ENCODE measurements at places on chromosomes 6 and 20.

- DNase-seq: no peak
Measured at GRCh38 chr20:3378138-3378537, 29.3 kb downstream of the DNAAF9 start.

DNA sequence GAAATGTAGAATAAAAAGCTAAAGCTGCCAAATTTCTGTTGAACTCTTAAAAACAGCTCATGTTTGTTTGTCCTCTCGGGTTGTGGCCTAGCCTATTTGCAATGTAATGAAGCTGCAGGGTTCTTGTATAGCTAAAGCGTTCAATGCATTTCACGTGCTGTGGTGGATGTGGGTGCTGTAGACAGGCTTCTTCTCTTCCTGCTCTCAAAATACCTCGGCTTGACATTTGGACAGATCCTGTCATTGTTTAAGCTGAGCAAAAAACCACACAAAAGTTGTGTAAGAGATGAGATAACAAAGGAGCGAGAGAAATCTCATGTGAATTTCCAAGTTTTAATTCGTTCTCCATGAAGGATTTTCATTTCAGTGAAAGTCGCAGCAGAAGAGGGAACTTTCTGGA lies 196.3 kb upstream of the UST start:
- DNase-seq: no peak

DNA sequence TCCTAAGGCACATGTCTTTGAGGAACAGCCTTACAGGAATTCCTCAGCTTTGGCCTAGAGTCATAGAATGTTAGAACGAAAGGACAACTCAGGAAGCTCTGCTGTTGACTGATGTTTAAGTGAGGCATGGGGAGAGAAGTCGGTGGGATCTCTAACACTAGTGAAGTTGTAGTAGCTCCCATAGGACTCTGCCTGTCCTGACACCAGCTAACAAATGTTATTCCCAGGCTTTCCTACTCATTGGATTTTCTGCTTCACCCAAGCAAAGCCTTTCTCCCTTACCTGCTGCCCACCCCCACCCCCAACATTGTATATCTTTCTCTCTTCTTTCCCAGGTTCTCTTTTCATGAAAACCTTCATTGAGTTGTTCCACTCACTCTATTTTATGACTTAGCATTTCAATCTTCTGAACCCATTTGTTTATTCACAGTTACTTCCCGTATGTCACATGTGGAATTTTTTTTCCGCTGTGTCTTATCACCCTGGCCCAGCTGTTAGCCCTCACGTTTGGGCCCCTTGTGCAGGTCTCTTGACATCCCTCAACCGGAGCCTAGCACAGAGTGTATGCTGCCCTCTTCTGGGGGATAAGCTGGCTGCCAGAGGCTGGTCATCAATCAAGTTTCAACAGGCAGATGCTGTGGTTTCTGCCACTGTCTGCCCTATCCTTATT lies 39.2 kb upstream of the RNF8 start:
- no peak for DNase-seq

- no peak for DNase-seq
Measured at GRCh38 chr6:113377362-113377942, 479.7 kb upstream of the MARCKS start.

DNA sequence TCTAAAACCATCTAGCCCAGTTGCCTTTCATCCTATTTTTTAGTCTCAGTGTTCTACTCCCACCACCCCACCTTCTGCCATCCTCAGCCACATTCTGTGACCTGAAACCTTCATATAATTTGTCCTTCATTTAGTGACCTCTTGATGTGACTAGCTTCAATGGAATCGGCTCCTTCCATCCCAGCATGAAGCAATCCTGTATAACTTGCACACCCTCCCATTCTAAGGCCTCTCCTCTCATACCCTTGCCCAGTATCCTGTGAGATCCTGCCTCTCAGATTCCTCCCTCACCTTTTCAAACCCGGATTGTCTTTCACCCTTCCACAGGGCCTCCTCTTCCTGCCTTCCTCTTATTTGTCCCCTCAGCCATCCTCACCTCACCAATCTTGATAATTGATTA lies 3.1 kb downstream of the ZNF76 start:
- DNase-seq: no peak

DNA sequence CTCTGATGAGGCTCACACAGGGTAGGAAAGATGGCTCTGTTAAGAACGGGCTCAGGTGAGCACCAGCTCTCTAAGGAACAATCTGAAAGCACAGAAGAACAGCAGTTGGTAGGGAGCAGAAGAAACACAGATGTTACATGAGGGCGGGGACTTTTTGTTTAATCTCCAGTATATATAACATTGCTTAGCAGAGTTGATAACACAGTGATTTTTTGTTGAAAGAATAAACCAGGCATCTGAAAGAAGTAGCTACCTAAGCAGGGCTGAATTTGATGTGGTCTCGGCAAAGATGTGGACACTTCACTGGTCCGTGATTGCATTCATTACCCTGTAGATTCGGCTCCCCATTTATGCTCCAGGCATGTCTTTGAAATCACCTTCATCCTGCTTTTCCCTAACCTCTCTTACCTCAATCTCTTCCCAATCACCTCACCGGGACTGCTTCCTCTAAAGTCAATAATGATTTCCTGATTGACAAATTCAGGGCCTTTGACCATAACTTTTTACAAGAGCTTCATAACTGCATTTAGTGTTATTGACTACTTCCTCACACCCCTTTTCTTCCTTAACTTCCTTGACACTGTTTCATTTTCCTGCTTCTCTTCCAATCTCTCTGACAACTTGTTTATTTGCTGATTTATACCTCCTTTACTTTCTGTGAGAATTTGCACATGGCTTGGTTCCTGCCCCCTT lies 34.4 kb downstream of the SAMD3 start:
- no peak for DNase-seq

GRCh38 chr6:38154731-38155130 lies 335.2 kb downstream of the ZFAND3 start:
- DNase-seq: no peak

DNA sequence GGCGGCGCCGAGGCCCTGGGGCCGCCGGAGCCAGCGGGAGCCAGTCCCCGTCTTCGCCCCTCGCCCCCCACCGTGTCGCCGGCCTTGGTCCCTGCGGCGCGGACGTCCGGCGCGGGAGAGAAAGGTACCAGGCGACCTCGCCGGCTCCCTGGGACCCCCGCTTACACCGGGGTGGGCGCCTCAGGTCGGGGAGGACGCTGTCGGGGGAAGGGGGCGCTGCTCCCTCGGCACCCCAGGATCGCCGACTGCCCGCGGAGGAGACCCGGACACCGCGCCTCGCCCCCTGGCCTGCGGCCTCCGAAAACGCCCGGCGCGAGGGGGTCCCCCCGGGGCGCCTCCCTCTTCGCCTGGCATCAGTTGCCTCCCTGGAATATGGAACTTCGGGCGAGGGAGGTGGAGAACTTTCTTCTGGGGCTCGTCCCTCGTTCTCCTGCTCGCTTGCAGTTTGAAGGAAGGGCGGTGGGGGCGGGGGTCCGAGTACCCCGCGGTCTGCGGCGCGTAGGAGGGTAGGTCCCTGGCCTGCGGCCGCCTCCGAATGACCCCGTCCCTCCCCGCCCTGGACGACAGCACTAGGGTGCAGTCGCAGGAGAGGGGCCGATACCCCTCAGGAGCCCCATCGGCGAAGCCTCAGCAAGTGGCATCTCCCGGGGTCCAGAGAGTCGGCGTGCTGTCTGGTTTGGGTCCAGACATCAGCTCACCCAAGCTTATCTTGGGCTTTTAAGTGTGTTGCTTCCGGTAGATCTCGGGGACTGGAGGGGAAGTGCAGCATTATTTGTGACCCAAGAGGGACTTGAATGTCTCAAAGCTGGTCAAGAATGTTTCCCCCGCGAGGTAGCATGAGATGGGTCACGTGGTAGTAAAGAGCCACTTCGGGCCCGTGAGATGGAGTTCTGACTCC lies 549 bp downstream of the ANKRD6 start:
- peak; percentile 25 for DNase-seq
